Articular chondrocyte of knee joint (primary cell): ENCODE measurements at places on chromosomes 6 and 20. TPM values are rescaled to one million over a fixed set of nuclear protein-coding genes. Genes with fewer than 3 reads are reported as not detected.

The TNNC2 gene
- total RNA-seq, result 0.39 and 1.4 TPM in 2 replicates

The ESR1 gene
- 2.9 and 3.4 TPM in 2 replicates for total RNA-seq

The EEF1A2 gene
- total RNA-seq, result 0.13 TPM in 1 of 2 replicates, not detected in the other

The PHF3 gene
- 61.2 and 86.8 TPM in 2 replicates for total RNA-seq

The NOX3 gene
- total RNA-seq, result not detected in 2 replicates

The FAM83B gene
- under 0.01 and 0.11 TPM in 2 replicates for total RNA-seq

The CD40 gene
- total RNA-seq, result 1.2 and 2.2 TPM in 2 replicates

The FOXC1 gene
- 78.9 and 88.4 TPM in 2 replicates for total RNA-seq

The MUC21 gene
- total RNA-seq, result not detected in 2 replicates

The NNAT gene
- total RNA-seq, result 0.13 and 0.32 TPM in 2 replicates

The CARMIL1 gene
- total RNA-seq, result 25.5 and 26.3 TPM in 2 replicates

The MED20 gene
- 28.6 and 34.6 TPM in 2 replicates for total RNA-seq

The VSX1 gene
- total RNA-seq, result not detected in 2 replicates

The BNIP5 gene
- total RNA-seq, result not detected in 2 replicates
